Naive thymus-derived CD8-positive, alpha-beta T cell (primary cell): ENCODE measurements at places on chromosomes 11 and 22.
A peak's percentile ranks its signal among the peaks of the same experiment; 100 is the strongest.

DNA sequence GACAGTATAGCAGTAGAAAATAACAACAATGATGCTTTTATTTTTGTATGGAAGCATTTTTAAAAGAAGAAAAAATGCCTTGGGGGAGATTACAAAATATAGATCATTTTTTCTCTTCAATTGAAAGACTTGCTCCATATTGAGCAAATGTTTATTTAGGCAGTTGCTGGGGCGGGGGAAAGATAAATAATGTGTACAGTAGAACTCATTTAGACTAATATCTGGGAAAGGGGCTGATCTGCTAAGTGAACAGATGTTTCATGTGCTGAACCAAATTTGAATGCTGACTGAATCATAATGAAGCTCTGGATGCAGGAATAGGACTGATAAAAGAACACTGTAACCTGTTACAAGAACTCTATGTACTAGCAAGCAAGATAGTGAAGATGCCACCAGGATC, 457.1 kb upstream of the TENM4 start:
- no peak for DNase-seq

- DNase-seq: no peak
Measured at GRCh38 chr22:45105281-45105702, 58.4 kb upstream of the NUP50 start.

DNA sequence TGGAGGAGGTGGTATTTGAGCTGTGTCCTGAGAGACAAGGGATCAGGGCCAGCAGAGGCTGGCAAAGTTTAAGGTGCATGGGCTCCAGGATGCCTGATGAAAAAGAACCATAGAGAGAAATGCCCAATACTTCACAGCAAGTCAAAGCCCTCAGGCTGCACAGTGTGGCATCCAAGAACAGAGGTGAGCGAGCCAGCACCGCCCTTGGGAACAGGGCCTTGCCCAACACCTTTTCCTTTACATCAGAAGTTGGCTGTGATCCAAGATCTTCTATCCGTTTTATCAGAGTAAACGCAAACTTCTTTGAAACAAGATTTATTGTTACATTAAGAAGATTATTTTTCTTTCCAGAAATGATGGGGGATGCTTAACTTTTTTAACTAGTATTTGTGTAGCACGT, 1.4 kb downstream of the B3GNT6 start:
- DNase-seq: no peak

DNA sequence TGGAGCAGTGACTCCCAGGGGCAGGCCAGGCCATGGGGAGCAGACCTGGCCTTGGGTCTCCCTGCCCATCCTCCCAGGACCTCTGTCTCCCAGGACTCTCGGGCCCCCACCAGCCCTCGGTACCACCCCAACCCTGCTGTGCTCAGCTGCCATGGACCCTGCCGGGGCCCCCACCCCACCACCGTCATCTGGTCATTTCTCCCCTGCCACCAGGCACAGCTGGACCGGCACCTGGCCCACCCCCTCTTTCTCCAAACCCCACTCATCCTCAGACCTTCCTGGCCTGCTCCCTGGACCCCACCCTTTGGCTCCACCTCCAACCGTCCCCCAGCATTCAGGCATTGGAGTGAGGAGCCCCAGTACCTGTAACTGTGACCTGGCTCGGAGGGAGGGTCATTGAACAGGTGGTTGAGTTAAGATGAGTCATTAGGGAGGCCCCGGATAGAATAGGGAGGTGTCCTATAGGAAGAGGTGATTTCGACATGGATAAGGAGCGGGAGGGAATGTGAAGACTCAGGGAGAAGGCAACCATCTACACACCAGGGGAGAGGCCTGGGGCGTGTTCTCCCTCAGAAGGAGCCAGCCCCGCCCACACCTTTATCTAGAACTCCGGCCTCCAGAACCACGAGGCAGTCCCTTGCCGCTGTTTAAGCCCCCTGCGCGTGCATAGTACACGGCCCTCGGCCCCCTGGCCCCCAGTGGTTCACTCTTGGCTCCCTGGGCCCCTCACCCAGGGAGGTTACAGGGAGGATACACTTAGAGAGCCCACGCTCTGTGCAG, 1395.9 kb downstream of the BRD1 start:
- DNase-seq: no peak

GRCh38 chr11:104668797-104669463, 229.3 kb downstream of the CASP12 start:
- no peak for DNase-seq

- no peak for DNase-seq
Measured at GRCh38 chr11:76140912-76141574, 65.3 kb downstream of the WNT11 start.

DNA sequence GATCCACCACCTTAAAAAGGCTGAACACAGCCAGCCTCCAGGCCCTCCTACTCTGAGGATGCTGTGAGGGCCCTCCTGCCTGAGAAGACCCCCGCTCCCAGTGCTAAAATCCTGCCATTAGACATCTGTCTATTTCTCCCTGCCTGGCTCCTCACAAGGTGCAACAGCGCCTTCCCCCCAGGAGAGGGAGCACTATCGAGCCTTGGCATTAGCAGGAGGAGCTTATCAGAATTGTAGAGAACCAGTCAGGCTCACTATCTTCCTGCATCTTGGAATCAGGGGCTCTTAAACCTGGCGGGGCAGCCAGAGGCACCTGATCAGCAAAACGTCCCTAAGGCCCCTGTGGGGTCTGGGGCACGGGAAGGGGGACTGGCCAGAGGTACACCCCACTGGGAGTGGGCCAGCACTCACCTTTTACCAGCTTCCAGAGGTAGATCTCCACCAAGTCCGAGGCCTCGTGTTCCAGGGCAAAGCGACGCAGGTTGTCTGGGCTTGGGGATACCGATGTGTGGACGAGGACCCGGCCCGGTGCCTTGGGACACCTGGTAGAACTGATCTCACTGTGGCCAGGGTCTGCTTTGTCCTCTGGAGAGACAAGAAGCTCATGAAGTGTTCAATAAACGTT, 28.7 kb downstream of the CHRDL2 start:
- DNase-seq: peak; percentile 41

DNA sequence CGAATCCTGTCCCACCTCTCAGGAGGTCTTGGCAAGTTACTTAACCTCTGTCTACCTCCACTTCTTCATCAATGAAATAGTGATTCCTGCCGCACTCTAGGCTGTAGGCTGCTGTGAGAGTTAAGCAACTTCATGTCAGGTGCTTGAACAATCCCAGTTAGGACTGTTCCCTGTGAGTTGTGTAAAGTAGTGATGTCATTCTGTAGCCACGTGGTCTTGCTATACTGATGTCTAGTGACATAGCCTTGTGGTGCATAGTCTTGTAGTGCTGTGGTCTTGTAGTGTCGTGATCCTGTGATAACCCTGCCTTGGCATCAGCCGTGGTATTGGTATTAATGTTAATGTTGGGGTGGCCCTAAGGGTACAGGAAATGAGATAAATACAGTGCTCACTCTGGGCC, 30.3 kb upstream of the PRR5 start:
- no peak for DNase-seq

- no peak for DNase-seq
Measured at GRCh38 chr11:33667819-33668467, 32.7 kb downstream of the C11orf91 start.

- DNase-seq: no peak
Measured at GRCh38 chr22:49786976-49787706, 40.5 kb downstream of the BRD1 start.

DNA sequence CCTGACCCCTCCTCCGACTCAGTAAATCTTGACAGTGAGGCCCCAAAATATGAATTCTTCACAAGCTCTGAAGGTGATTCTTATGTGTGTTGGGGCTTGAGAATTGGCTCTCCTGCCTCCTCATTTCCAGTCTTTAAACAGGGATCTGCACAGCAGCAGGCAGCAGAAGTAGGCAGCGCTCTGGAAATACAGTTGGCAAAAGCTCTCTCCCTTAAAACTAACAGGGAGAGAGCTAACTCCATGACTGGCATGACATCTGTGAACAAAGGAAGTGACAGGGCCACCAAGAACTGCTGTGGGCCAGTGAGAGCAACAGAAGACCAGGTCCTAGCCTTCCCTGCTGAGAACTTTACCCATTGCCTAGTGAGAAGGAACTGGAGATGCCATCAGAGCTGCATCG, 70.1 kb downstream of the PANX1 start:
- DNase-seq: no peak

DNA sequence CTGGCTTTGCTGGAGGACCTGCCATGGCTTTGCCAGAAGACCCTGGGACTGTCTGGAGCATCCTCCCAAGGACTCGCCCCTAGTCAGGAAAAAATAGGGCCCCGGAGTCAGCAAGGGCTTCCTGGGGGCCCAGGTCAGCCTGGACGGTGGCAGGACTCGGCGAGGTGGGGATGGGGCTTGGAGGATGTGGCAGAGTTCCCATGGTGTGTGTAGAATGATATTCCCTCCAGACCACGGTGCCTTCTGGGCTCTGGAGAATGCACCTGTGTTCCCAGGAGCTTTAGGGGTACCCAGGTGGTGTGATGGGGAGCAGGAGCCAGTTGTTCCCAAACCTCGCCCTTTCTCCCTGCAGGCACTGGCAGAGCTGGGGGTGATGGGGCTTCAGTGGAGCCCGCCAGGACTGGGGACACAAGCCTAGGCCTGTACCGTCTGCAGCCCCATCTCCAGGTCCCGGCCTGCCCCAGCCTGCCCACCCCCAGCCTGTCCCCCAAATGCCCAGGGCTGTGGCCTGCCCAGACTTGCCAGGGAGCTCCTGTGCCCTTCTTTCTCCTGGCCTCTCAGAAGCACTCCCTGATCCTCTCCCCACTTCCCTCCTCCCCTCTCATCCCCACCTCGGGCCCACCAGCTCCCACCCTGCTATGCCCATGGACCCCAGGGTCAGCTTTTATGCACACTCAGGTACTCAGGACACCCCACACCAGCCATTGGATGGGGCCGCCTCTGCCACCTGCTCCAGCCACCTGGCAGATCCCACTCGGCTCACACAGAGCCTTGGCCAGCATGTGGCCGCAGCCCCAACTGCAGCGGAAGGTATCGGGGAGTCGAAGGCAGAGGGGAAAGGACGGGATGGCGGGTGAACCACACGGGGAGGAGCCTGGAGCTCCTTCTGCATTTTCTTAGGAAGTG, 82.1 kb downstream of the CDKN1C start:
- DNase-seq: no peak

- no peak for DNase-seq
Measured at GRCh38 chr11:849951-850774, 7.5 kb downstream of the TSPAN4 start.

GRCh38 chr11:60933416-60934123, 9.3 kb downstream of the TMEM132A start:
- DNase-seq: no peak

DNA sequence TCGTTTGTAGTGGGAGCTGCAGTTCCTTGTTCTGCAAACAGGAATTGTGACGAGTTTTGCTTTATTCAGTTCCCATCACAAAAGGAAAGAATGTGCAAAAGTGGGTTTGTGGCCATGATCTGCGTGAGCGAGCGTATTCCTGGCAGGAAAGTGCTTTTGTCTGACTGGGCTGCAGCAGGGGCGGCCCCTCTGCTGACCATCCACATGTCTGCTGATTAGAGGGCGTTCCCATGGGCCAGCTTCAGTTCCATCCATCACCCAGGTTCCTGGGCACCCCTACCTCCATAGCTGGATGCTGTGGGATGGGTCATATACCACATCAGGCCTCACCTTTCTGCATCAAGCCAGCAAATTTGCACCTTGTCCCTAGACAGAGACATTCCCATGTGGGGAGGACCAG, 28.9 kb upstream of the GAL start:
- no peak for DNase-seq

DNA sequence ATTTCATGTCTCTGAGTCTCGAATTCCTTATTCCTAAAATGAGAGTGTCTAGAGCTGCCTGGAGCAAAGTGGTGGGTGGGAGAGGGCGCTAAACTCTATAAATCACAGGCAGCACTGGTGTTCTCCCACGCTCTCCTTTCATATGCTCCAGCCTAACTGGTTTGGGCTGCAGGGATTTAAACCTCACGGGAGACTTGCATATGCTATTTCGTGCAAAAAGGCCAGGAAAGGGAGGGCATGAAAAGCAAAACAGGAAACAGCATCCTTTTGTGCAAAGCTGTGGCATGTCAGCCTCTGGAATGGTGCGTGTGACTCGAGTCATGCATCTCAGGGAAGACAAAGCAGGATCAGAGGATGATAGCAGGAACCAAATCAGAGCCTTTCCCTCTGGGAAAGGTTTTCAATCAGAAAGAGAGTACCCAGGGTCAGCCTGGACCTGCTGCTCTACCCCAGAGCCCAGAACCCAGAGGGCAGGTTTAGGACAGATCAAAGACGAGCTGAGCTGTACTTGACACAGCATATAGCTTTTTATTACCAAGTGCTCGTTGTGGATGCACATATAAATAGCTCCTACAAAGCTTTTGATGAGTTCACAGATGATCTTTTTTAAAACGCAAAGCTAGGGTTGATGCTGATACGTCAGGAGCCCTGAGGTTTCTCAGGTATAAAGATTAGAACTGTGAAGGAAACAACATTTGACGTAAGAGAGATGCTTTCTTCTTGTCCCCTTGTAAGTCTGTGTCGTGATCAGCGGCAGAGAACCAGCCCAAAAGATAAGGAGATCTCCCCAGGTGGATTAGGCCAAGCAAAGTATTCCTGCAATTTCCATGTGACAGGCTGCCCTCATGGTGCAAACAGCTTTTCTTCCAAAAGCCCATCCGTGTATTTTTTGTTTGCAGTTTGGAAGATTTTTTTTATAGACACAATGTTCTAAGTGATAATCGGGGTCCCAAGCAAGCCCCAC, 46.2 kb upstream of the YWHAH start:
- no peak for DNase-seq

DNA sequence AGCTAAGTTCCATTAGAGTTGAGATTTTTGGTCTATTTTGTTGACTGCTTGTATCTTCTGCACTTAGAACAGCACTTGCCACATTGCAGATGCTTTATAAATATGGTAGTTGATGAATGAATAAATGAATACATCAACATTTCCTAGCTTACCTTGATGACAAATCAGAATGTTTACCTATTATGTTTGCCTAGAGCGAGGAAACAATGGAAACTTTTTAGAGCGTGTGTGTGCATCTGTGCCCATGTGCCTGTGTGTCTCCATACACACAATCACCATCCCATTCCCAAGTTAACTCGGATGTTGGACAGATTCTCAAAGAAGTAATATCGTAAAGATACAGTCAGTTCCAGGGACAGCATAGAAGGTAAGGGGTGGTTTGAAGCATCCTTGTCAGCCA, 139.1 kb downstream of the DBX1 start:
- DNase-seq: no peak

- DNase-seq: peak; percentile 10
Measured at GRCh38 chr11:120929664-120930154, 94.2 kb upstream of the TBCEL start.

GRCh38 chr11:118856314-118856713, 27.4 kb upstream of the CXCR5 start:
- DNase-seq: no peak

GRCh38 chr22:42282252-42282942, 11.9 kb upstream of the TCF20 start:
- DNase-seq: no peak

- peak; percentile 41 for DNase-seq
Measured at GRCh38 chr11:44286268-44286880, 23.6 kb downstream of the ALX4 start.

DNA sequence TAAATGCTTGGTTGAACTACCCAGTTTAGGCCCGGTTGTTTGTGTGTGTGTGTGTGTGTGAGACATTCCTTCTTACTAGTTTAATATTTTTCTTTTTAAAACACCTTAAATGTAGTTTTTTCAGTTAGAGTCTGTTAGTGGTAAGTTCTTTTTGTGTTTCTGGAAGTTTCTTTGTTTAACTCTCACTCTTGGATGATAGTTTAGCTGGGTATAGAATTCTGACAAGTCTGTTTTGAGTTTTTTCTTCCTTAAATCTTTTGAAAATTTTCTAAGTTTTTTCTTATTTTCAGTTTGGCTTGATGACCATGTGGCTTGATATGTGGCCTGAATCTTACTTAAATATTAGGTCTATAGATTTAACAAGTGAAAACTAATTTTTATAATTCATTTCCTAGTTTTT, 60.1 kb downstream of the PDE3B start:
- DNase-seq: no peak

- no peak for DNase-seq
Measured at GRCh38 chr11:66465373-66466224, 1.1 kb upstream of the PELI3 start.
